ENCODE measurements at places on chromosomes 5 and 9.
A peak's percentile ranks its signal among the peaks of the same experiment; 100 is the strongest.

DNA sequence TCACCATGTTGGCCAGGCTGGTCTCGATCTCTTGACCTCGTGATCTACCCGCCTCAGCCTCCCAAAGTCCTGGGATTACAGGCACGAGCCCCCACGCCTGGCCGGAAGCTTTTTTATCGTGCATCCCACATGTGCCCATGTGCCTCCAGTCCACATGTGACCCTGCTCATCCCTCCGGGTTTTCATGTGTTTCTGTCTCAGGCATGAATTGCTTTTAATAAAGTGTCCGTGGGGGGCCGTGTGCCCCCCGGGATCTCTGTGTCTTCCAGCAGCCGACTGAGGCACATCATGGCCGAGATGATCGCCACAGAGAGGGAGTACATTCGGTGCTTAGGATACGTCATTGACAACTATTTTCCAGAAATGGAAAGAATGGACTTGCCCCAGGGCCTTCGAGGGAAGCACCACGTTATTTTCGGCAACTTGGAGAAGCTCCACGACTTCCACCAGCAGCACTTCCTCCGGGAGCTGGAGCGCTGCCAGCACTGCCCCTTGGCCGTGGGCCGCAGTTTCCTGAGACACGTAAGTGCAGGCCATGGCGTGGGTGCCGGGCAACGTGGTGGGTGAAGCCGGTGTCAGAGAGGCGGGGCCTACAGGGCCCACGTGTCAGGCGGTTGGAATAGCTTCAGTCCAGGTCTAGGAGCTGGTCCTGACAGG is 22.1 kb upstream of the LRRC14B start:
- DNase-seq: no peak

GRCh38 chr9:15873573-15874177 is 320.8 kb downstream of the CCDC171 start:
- peak; percentile 65 for DNase-seq

GRCh38 chr9:123609844-123610243 is 253.8 kb downstream of the CRB2 start:
- DNase-seq: no peak

GRCh38 chr5:71938895-71939294 is 168.4 kb upstream of the MAP1B start:
- DNase-seq: no peak

GRCh38 chr9:134636149-134636507 is 5.5 kb upstream of the COL5A1 start:
- no peak for DNase-seq

DNA sequence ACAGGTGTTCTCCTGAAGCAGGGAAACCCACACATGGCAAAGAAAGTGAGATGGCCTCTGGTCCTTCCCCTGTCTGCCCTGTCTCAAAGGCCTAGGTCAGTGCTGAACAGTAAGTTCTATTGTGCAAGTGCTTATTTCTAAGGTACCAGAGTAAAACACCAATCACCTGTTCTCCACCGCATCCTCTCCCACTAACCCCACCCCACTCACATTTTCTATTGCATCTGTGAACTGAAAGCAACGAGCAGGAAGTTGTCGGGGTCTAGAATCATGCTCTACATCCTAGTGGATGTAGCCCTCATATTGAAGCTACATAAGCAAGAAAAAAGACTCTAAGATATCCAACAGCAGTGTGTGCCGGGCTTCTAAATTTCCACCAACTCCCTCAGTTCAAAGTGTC is 265.9 kb downstream of the ENC1 start:
- no peak for DNase-seq

DNA sequence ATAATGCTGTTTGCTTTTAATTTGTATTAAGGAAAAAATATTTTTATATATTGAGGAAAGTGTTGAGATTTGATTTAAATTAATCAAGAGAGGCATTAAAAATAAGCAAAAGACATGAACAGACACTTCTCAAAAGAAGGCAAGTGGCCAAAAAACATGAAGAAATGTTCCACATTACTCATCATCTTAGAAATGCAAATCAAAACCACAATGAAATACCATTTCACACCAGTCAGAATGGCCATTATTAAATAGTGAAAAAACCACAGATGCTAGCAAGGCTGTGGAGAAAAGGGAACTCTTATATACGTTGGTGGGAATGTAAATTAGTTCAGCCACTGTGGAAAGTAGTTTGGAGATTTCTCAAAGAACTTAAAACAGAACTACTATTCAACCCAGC is 45.9 kb downstream of the RANBP17 start:
- no peak for DNase-seq

- no peak for DNase-seq
Measured at GRCh38 chr5:54227109-54227508, 83.3 kb downstream of the ARL15 start.

DNA sequence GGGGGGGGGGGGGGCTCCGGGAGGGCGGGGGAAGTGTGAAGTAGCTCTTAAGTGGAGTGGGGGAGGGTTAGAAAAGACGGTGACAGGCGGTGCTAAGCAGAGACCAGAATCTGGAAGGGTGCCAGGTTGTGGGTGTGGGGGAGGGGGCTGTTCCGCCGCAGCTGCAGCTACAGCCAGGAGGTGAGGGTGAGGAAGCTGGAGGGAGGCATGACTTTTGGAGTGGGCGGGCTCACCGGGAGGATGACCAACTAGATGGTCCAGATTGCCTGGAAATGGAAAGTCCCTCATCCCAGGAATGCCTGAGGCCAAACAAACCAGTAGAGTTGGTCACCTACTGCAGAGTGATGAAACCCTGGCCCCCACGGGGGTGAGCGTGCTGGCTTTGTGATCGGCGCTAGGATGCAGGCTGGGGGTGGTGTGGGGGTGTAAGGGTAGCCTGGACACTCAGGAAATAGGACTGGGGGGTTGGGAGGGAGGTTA is 158.1 kb upstream of the SHB start:
- peak; percentile 91 for DNase-seq

DNA sequence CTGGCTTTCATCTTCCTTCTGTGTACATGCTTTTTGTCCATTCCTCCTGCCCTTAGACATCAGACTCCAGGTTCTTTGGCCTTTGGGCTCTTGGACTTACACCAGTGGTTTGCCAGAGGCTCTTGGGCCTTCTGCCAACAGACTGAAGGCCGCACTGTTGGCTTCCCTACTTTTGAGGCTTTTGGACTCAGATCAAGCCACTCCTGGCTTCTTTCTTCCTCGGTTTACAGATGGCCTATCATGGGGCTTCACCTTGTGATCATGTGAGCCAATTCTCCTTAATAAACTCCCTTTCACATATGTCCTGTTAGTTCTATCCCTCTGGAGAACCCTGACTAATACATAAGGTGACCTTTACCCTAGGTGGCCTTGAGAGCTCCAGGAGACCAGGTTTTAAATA is 189.1 kb upstream of the CCNG1 start:
- no peak for DNase-seq
